Astrocyte of the spinal cord (primary cell): ENCODE measurements at places on chromosomes 12 and 14.

GRCh38 chr14:80522411-80522810 lies 311.1 kb upstream of the DIO2 start:
- no peak for DNase-seq

GRCh38 chr12:69630191-69630590 lies 19.5 kb upstream of the LRRC10 start:
- no peak for DNase-seq

- peak; percentile 74 for DNase-seq
These were observed 9.0 kb downstream of the RHOF start for GRCh38 chr12:121784460-121784859.

- DNase-seq, result no peak
These were observed 1915.0 kb upstream of the FLRT2 start for GRCh38 chr14:83614956-83615355.

DNA sequence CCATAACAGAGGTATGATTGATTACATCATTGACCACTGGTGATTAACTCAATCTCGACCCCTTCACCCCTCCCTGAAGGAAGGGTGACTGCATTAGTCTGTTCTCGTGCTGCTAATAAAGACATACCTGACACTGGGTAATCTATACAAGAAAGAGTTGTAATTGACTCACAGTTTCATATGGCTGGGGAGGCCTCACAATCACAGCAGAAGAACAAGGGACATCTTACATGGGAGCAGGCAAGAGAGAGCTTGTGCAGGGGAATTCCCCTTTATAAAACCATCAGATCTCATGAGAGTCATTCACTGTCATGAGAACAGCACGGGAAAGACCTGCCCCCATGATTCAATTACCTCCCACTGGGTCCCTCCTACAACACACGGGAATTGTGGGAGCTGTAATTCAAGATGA lies 55.9 kb upstream of the TMCC3 start:
- DNase-seq, result no peak
